ELR (cell line): ENCODE measurements at places on chromosomes 12 and 14.

GRCh38 chr14:85442996-85443395, 86.9 kb upstream of the FLRT2 start:
- DNase-seq, result no peak

DNA sequence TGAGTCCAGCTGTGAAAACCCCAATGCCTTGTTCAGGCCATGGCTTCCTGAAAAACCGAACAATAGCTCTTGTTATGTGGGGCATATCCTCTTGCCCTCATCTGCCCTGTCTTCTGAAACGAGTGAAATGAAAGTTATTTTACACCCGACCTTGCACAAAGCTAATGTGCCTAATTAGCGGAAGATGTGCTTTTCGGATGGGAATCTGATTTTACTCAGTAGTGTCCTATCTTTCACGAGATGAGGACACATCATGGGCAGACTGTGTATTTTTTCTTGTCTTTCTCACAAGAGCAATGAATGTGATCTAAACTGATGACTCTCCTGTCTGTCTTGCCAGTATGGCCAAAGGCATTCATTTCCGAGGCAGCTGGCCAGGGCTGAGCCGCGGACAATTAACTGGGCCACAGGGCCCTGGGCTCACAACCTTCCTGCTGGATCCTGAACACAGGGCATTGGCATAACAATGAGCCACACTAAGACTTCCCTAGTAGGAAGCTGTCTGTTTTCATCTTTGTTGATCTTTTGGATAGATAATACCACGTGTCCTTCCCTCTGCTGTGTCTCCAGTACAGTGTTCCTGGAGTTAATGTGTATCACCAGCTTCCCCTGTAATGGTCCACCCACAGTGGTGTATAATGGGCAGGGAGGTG, 86.0 kb upstream of the HIF1A start:
- DNase-seq, result peak; percentile 63

GRCh38 chr14:26286913-26287205, 311.0 kb downstream of the NOVA1 start:
- DNase-seq, result no peak

- DNase-seq, result no peak
These were observed 24.9 kb upstream of the FZD10 start for GRCh38 chr12:130137040-130138018.

- no peak for DNase-seq
These were observed 16.4 kb upstream of the SRSF5 start for GRCh38 chr14:69750495-69750894.

- peak; percentile 41 for DNase-seq
These were observed 75.5 kb upstream of the CAND1 start for GRCh38 chr12:67193704-67194103.

- DNase-seq, result peak; percentile 69
These were observed 1.3 kb downstream of the TEAD4 start for GRCh38 chr12:2960390-2960956.

DNA sequence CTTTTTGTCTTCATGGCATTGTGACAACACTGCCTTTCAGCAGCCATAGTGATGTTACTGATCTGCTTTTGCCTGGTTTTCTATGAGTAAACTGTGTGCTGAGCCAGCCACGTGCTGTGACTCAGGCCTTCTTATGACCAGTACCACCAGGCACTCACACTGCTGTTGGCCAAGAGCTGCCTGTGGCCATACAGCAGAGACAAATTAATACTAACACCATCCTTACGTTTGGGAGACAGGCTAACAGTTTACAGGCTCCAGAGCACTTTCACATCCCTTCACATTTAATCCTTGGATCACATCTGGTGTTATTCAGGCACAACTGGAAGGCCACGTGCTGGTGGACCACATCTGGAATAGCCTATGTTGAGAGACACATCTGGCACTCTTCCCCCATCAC, 377.9 kb downstream of the CCDC91 start:
- peak; percentile 86 for DNase-seq

- no peak for DNase-seq
These were observed 4.7 kb downstream of the MGP start for GRCh38 chr12:14880890-14881453.

GRCh38 chr12:74339211-74339610, 198.4 kb upstream of the ATXN7L3B start:
- DNase-seq, result no peak

DNA sequence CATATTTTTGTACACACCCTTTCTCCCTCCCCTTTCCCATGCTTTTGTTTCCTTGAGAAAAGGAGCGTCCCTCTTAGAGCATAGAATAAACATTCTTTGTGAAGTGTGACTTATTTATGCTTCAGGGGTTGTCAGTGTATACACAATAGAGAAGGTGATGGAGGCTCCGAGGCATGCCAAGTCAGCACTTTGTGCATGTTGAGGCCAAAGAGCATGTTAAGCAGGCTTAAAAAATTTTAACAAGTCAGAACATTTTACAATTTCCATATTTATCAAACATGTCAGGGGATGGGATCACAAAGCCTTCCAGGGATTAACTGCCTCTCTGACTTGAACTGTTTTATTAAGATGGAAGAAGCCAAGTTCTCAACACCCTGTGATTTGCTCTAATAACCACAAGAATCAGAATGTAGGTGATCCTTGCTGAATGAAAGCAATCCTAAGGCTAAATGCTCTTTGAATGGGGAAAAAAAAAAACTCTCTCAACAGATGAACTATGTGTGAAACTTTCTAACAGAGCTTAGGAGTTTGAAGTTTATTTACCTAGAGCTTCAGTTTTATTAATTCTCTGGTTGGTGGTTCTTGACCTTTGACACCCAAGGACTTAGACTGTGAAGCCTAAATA, 223.1 kb downstream of the RAD51B start:
- no peak for DNase-seq

GRCh38 chr14:28138341-28138740, 628.2 kb upstream of the FOXG1 start:
- DNase-seq, result no peak

- no peak for DNase-seq
These were observed 5.5 kb downstream of the RNASE1 start for GRCh38 chr14:20797164-20797563.

DNA sequence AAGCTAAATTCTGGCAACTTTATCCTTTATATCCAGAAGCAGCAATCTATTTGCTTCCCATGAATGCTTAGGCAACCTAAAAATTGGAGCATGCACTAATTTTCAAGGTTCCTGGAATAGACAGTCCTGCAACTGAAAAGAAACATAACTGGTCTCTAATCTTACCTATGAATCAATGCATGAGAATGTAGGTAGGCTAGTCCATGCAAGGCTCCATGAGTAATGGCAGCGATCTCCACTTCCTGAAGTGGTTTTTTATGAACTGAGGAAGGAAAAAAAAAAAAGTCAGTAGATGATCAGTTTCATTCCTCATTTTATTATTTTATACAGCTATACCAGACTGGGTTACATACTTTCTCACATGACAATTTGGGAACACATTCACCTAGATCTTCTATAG, 102.0 kb downstream of the PEBP1 start:
- DNase-seq, result peak; percentile 83

- DNase-seq, result peak; percentile 79
These were observed at the start of gene SYNE2 for GRCh38 chr14:63852817-63853731. Gene SYNE2, plus strand, starts transcription at chr14:63853004. Its CDS starts 56,145 bp downstream, at chr14:63909149.

DNA sequence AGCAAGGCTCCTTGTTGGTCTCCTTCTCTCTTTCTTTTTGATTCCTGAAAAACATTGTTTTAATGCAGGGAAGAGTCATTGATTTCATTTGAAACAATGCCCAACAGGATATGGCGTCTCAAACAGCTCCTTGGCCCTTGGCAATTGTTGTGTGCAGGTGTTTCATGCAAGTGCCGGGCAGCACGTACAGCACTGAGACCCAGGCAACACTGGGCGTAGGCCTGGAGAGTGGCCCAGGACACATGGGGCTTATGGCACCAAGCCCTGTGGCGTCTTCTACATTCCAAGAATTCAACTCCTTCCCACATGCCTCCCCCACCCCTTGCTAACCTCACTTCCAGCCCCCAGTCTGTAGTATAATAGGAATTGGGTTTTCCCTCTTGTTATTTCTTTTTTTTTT, 230.4 kb downstream of the SPTSSA start:
- DNase-seq, result no peak

- DNase-seq, result no peak
These were observed 86.6 kb upstream of the TRAF3 start for GRCh38 chr14:102690509-102691286.

- no peak for DNase-seq
These were observed 4.9 kb downstream of the KRT5 start for GRCh38 chr12:52515319-52515646.

DNA sequence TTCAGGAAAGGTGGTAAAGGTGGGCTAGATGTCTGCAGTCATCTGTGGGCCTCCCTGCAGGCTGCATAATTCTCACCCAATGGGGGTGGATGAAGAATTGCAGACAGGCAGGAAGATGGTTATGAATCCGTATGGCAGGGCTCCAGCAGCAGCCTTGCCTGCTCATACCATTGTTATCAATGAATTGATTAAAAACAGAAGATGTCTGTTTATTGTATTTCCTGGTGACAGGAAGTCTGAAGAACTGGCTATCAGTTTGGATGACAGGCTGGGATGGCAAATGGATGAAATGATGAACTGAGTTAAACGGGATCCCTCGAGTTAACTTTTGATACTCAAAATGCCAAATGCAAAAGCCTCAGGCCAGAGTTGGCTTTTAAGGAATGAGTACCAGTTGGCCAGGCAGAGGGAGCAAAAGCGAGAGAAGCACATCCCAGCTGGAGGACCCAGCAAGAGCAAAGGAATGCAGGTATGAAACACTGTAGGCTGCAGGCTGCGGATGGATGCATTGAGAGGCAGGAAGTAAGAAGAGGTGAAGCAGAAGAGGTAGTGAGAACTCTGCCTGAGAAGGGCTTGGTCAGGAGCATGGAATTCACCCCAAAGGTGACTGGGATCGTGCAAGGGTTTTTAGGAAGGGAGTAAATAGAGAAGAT, 550.0 kb upstream of the TBX3 start:
- no peak for DNase-seq

- no peak for DNase-seq
These were observed 2.3 kb downstream of the C1QL4 start for GRCh38 chr12:49334681-49335080.

DNA sequence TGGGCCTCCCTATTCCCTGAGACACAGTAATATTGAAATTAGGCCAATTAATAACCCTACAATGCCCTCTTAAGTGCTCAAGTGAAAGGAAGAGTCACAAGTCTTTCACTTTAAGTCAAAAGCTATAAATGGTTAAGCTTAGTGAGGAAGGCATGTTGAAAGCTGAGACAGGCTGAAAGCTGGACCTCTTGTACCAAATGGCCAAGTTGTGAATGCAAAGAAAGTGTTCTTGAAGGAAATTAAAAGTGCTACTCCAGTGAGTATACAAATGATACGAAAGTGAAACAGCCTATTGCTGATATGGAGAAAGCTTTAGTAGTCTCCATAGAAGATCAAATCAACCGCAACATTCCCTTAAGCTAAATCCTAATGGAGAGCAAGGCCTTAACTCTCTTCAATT, 140.8 kb downstream of the PTCSC3 start:
- DNase-seq, result no peak

DNA sequence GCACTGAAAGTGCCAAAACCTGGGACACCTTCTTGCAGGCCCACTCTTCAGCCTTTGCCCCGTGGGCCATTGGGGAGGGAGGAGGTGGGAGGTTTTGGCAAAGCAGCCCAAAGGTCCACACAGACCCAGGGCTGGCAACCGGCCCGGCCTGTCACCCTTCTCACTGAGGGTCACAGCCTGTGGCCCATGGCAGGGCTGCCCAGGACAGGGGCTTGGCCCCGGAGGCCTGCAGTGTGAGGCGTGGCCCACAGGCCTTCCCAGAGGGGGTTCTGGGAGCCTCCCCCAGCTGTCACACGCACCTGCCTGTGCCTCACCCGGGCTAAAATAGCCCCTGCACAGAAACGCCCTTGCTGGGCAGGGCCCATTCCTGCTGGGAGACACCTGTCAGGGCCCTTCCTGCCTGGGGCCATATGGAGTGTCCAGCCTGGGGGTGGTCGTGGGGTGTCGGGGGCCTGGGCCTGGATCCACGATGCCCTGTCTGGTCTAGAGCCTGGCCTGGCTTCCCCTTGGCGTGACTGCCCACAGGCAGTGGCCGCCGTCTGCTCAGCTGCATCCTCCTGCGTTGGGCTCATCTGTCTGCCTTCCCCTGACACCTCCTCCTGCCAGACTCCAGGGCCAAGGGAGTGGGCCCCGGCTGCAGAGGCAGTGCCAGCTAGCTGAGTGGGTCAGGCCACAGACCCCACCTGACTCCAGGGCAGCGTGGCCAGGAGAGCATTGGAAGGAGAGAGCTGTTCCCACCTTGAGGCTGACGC, 19.2 kb downstream of the PACS2 start:
- no peak for DNase-seq

- no peak for DNase-seq
These were observed 127.6 kb upstream of the AMIGO2 start for GRCh38 chr12:47207340-47207717.

DNA sequence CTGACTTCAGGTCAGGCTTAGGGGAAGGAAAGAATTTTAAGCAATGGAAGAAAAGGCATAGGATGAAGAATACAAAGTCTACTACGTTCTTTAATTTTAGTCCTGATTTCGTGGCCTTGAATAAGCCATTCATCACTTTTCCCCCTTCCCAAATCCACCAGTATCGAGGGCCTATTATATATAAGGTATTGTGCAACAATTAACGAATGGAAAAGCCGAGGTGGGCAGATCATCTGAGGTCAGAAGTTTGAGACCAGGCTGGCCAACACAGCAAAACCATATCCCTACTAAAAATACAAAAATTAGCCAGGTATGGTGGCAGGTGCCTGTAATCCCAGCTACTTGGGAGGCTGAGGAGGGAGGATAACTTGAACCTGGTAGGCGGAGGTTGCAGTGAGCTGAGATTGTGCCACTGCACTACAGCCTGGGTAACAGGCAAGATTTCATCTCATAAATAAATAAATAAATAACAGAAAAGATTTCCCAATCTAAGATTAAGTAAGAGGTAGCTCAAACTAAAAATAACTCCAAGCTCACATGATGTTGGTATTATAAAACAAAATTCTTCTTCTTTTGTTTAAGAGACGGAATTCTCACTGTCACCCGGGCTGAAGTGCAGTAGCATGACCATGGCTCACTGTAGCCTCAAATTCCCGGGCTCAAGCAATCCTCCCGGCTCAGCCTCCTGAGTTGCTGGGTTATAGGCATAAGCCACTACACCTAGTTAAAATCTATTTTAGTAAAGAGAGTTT, 58.3 kb upstream of the NR2C1 start:
- no peak for DNase-seq

DNA sequence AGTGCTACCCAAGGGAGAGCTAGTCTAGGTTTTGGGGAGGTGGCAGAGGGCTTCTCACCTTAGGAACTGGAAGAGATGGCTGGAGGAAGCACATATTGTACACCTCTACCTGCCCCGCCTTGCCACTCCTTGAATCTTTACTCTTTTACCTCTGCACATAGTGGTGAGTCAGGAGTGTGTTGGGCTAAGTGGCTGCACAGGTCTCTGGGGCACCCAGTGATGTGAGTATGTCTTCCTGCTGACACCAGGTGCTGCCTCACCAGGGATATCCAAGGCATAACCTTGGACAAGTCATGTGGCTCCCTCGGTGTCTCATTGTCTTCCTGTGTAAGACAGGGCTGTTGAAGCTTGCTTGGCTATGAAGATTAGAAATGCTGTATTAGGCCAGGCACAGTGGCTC, 19.8 kb upstream of the CABP1 start:
- no peak for DNase-seq

GRCh38 chr12:89970722-89971121, 262.1 kb upstream of the ATP2B1 start:
- DNase-seq, result no peak
